ENCODE measurements at places on chromosomes 11 and 22. TPM values are rescaled to one million over a fixed set of nuclear protein-coding genes. Genes with fewer than 3 reads are reported as not detected.

The ANKK1 gene
- 1.3 TPM for total RNA-seq

The UPB1 gene
- not detected for total RNA-seq

GRCh38 chr22:45425531-45426265 is 12.2 kb downstream of the RIBC2 start:
- no peak overlapping the region for H3K4me3 ChIP-seq
- no peak for DNase-seq
- peaks cover 15% of the 10 kb centered on the region for H3K27me3 ChIP-seq
- no peak overlapping the region for H3K27ac ChIP-seq
- no peaks in the 10 kb centered on the region for H3K36me3 ChIP-seq
- H3K4me1 ChIP-seq = no peaks in the 10 kb centered on the region

DNA sequence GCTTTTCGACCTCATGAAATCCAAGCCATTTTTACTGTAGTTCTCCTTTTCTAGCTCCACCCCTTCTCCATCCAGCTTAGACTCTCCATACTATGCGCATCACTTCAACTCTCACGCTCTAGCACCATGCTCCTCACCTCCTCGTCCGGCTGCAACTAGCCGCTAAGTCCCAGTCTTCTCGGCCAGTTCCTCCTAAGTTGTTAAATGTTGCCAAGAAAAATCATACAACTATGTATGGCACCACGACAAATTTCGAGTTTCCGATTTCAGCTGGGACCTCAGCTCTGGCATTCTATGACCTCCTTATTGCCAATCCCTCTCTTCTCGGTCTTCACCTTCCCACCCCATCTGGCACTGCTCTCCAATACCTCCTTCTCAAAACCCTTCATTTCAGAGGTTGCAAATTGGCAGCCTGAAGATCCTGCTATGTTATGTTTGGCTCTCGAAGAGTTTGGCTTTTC is 1.0 kb downstream of the ZNF70 start:
- DNase-seq = no peak
- peaks cover 13% of the 10 kb centered on the region for H3K4me1 ChIP-seq
- no peak overlapping the region for H3K27ac ChIP-seq
- H3K27me3 ChIP-seq = no peaks in the 10 kb centered on the region
- H3K36me3 ChIP-seq = no peaks in the 10 kb centered on the region

DNA sequence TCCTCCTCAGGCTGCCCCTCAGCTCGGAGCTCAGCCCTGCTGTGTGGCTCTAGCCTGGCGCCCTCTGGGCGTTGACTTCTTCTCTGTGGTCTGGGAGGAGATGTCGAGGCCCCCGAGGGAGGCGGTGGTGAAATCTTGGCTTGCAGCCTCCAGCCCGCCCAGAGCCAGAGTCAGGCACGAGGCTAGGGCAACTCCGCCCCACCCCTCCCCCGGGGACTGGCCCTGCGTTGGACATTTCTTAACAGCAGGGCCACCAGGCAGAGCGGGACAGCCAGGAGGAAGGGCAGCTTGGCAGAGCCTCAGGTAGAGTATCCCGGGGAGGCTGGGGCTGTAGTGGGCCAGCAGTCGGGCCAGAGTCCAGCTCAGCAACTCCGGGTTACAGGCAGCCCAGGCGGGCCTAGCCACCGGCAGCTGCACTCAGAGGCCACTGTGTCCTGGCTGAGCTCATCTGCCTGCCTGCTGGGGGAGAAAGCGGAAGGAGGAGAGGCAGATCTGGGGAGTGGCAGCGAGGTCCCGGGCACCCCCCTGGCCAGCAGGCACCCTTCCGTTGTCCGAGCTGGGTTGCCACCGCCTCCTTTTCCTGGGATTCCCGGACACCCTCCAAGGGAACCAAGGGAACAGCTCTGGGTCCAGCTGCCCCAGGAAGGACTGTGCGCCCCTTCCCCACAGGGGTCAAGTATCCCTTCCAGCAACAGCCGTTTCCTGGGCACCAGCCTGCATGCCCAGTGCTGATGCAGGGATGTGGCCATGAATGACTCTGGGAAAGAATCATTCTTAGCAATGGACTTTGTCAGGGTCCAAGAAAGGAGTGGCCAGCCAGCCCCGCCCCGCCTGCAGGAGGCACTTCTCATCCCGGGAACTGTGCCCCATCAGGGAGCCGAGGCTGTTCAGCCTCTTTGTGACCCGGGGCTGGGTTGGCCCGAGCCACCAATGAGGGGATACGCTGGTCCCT is at the start of gene ALDH3B1:
TSS of gene ALDH3B1 (plus strand) at position 238 of the 952 bp plus-strand sequence. CDS start 4,971 bp downstream, outside the sequence.
- peaks cover 54% of the 10 kb centered on the region for H3K4me1 ChIP-seq
- H3K36me3 ChIP-seq = peaks cover 13% of the 10 kb centered on the region
- DNase-seq = peak; percentile 95
- no peaks in the 10 kb centered on the region for H3K27me3 ChIP-seq
- H3K4me3 ChIP-seq = peak within 1 kb of the TSS; percentile 88

- H3K27me3 ChIP-seq = peaks cover 12% of the 10 kb centered on the region
- no peaks in the 10 kb centered on the region for H3K36me3 ChIP-seq
- no peak overlapping the region for H3K27ac ChIP-seq
- DNase-seq = no peak
- H3K4me1 ChIP-seq = no peaks in the 10 kb centered on the region
These were observed 670.0 kb upstream of the CCDC90B start for GRCh38 chr11:83956119-83956697.

The MEI1 gene
- not detected for total RNA-seq

DNA sequence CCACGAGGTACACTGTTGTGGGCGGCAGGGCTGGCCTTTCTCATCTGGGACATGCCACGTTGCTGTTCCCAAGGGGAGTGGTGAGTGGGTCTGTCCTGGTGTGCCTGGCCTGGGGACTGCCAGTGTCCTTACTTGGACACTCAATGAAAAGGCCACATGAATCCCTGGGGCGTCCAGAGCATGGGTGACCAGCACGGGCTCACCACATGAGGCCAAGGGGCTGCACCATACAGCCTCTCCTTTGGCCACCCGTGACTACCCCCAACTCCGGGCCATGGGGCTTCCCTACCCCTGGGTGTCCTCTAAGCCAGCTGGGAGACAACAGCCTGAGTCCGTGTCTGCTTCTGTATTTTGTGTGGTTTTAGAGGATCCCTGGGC is 20.2 kb upstream of the TXNRD2 start:
- no peak overlapping the region for H3K4me3 ChIP-seq
- no peak overlapping the region for H3K27ac ChIP-seq
- H3K27me3 ChIP-seq = no peaks in the 10 kb centered on the region

GRCh38 chr11:62391642-62392425 is 27.0 kb upstream of the SCGB1A1 start:
- H3K4me3 ChIP-seq = no peak overlapping the region
- DNase-seq = no peak
- peaks cover 5% of the 10 kb centered on the region for H3K36me3 ChIP-seq
- H3K27me3 ChIP-seq = peaks cover 13% of the 10 kb centered on the region
- H3K4me1 ChIP-seq = peaks cover 11% of the 10 kb centered on the region
